SJSA1 (cell line): ENCODE measurements at places on chromosomes 16 and 17. TPM values are rescaled to one million over a fixed set of nuclear protein-coding genes. Genes with fewer than 3 reads are reported as not detected.

Gene PLLP
- total RNA-seq, result not detected in 2 replicates

Gene SOX8
- total RNA-seq, result 3.1 and 4.9 TPM in 2 replicates

Gene TLCD2
- total RNA-seq, result 0.34 and 0.95 TPM in 2 replicates

Gene DHX40
- total RNA-seq, result 41.9 and 50.9 TPM in 2 replicates

GRCh38 chr16:11389631-11390565 is 44.6 kb downstream of the RMI2 start:
- peak; percentile 39 for DNase-seq
- H3K27me3 ChIP-seq, result no peaks in the 10 kb centered on the region
- H3K4me1 ChIP-seq, result peaks cover 3% of the 10 kb centered on the region; the same call in 1 of the 2 replicates
- no peak overlapping the region for H3K4me3 ChIP-seq
- H3K27ac ChIP-seq, result no peak overlapping the region

- H3K4me3 ChIP-seq, result no peak overlapping the region
- no peak overlapping the region for H3K27ac ChIP-seq
- no peaks in the 10 kb centered on the region for H3K36me3 ChIP-seq
- peaks cover 14% of the 10 kb centered on the region; the same call in 1 of the 2 replicates for H3K27me3 ChIP-seq
These were observed 31.8 kb upstream of the PSMD7 start for GRCh38 chr16:74264811-74265210.

DNA sequence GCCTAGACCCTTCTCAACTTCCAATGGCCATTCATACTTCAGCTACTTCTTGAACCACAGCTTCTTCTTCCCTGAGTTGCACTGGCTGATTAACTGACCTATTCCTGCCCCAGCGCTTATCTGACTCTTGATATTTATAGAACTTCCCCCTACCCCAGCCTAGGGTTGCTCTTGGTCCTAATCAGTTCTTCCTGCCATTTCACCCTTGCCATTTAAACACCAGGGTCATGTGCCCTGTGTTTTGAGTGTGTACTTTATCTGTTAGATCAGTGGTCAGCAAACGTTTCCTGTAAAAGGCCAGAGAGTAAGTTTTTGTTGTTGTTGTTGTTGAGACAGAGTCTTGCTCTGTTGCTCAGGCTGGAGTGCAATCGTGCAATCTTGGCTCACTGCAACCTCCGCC is 82.4 kb upstream of the COX10 start:
- no peaks in the 10 kb centered on the region for H3K27me3 ChIP-seq
- DNase-seq, result no peak
- H3K36me3 ChIP-seq, result no peaks in the 10 kb centered on the region
- no peak overlapping the region for H3K4me3 ChIP-seq
- H3K27ac ChIP-seq, result no peak overlapping the region

DNA sequence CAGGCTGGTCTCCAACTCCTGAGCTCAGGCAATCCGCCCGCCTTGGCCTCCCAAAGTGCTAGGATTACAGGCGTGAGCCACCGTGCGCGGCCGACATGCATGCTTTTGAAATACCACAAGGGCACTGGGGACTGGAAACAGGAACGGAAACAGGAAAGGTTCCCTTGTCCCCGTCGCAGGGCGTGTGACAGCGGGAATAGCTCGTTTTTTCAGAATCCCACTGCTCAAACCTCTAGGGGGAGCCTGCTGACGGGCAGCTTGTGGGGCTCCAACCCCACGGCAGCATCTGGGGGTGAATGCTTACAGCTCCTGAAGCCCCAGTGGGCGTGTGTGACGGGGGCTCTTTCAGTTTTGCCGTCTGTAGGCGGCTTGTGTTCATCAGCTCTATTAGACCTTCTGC is 18.8 kb upstream of the ASGR2 start:
- no peak for DNase-seq
- H3K27ac ChIP-seq, result no peak overlapping the region
- H3K4me1 ChIP-seq, result no peaks in the 10 kb centered on the region
- H3K4me3 ChIP-seq, result no peak overlapping the region

- no peaks in the 10 kb centered on the region for H3K27me3 ChIP-seq
- H3K4me1 ChIP-seq, result peaks cover 17% of the 10 kb centered on the region
- peaks cover 65% of the 10 kb centered on the region for H3K36me3 ChIP-seq
- no peak overlapping the region for H3K4me3 ChIP-seq
- DNase-seq, result no peak
- no peak overlapping the region for H3K27ac ChIP-seq
These were observed 1.0 kb upstream of the SIRT7 start for GRCh38 chr17:81918832-81919545.

DNA sequence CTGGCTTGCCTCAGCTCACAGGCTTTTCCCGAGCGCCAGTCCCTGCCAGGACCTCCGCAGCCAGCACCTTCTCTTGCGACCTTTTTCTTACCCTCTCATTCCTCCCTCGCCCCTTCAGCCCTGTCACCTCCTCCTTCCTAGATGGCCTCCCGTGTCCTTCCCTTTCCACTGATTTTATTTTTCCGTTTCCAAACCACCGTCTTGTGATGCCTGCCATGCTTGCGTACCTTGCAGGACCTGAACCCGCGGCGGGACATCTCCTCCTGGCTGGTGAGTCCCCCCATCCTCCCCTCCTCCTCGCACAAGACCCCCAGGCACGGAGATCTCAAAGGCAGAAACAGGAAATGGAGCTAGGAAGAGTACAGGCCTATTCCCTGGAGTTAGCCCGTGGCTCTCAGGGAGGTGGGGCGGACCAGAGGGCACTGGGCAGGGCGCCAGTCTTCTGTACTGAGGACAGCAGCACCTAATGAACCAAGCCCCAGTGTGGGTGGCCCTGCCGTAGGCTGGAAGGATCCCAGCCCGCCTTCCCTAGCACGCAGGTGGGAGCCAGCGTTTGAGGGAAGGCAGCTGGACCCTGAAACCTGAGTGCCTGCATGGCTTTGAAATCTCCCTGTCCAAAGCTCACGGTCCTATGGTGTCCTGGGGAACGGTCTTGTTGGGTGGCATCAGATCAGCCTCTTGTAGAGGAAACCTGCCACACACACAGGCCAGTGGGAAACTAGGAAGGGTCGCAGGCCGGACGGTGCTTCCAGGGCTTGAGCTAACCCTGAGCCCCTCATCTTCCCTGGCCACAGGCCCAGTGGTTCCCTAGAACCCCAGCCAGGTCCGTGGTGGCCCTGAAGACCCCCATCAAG is 612 bp downstream of the CISD3 start:
- peak overlapping the region; percentile 59 for H3K27ac ChIP-seq
- H3K36me3 ChIP-seq, result peaks cover 48% of the 10 kb centered on the region
- peak overlapping the region; percentile 59 for H3K4me3 ChIP-seq
- H3K27me3 ChIP-seq, result no peaks in the 10 kb centered on the region

- peaks cover 3% of the 10 kb centered on the region; the same call in 1 of the 2 replicates for H3K36me3 ChIP-seq
- no peak overlapping the region for H3K27ac ChIP-seq
- H3K4me3 ChIP-seq, result no peak overlapping the region
- H3K4me1 ChIP-seq, result peaks cover 19% of the 10 kb centered on the region
- no peak for DNase-seq
- H3K27me3 ChIP-seq, result no peaks in the 10 kb centered on the region
These were observed 2.5 kb upstream of the CYB561 start for GRCh38 chr17:63448655-63449054.

GRCh38 chr16:21150375-21151001 is at the start of gene DNAH3:
Gene DNAH3 (minus strand): TSS chr16:21150846. CDS start chr16:21150319, 527 bp downstream.
- no peak within 1 kb of the TSS for H3K27ac ChIP-seq
- DNase-seq, result no peak
- peaks cover 6% of the 10 kb centered on the region for H3K27me3 ChIP-seq
- no peak within 1 kb of the TSS for H3K4me3 ChIP-seq
- no peaks in the 10 kb centered on the region for H3K36me3 ChIP-seq
- H3K4me1 ChIP-seq, result no peaks in the 10 kb centered on the region

DNA sequence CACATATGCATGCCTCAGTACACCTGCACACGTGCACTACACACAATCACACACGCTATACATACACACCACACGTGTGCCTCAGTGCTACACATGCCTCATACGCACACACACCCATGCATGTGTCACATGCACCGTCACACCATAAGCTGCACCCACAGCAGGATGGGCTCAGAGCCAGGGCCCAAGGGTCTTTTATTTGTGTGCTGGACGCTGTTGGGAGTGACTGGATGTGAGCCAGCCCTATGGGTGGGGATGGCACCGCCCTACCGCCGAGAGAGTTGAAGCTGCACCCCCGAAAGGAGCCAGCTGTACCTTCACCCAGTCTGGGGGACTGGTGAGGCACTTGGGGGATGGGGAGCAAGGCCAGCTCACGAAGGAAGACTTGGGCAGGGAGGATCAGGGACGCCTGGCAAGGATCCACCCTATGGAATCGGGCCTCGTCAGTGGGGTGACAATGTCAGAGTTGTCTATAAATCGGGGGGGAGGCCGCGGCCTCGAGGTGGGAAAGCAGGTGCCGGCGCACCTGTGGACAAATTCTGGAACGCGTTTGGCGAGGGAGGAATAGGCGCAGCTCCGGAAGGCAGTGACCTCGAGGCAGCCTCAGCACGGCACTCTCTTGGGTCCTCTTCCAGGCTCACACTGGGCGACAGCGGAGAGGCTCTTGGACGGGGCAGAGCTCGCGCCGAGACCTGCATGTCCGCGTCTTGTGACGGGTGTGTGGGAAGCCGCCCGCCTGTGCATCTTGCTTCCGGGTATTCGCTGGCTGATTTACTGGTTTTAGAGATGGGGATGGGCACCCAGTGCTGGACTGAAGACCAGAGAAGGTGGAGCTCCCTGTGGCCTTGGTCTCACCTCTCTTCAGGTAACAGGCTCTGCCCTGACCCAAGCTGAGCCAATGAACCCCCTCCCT is 7.3 kb downstream of the RGS11 start:
- DNase-seq, result peak; percentile 38
- no peaks in the 10 kb centered on the region for H3K27me3 ChIP-seq
- H3K27ac ChIP-seq, result no peak overlapping the region
- no peaks in the 10 kb centered on the region for H3K4me1 ChIP-seq
- H3K4me3 ChIP-seq, result no peak overlapping the region
- H3K36me3 ChIP-seq, result peaks cover 4% of the 10 kb centered on the region; the same call in 1 of the 2 replicates

DNA sequence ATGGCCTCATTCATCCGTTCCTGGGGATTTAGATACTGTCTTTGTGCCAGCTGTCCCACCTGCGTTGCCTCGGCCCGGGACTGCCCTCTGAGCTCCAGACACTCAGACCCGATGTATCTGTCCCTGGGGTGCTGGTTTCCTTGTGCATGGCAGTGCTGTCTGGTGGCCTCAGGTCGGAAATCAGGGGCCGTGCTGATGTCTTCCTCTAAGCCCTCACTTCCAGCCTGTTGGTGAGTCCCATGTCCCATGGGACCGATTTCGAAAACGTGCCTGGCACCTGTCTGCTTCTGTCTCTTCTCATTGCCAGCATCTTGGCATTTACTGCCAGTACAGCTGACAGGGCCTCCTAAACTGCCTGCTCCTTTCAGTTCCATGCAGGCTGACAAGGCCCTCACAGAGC is 22.1 kb downstream of the NT5M start:
- no peak overlapping the region for H3K27ac ChIP-seq
- no peak for DNase-seq
- H3K36me3 ChIP-seq, result no peaks in the 10 kb centered on the region
- H3K27me3 ChIP-seq, result no peaks in the 10 kb centered on the region
- no peaks in the 10 kb centered on the region for H3K4me1 ChIP-seq
- no peak overlapping the region for H3K4me3 ChIP-seq

GRCh38 chr17:71519285-71519684 is 601.5 kb upstream of the SOX9 start:
- no peaks in the 10 kb centered on the region for H3K36me3 ChIP-seq
- H3K27ac ChIP-seq, result no peak overlapping the region
- no peaks in the 10 kb centered on the region; the same call in 1 of the 2 replicates for H3K27me3 ChIP-seq
- no peak for DNase-seq
- no peak overlapping the region for H3K4me3 ChIP-seq

- H3K36me3 ChIP-seq, result no peaks in the 10 kb centered on the region
- peaks cover 11% of the 10 kb centered on the region for H3K4me1 ChIP-seq
- H3K4me3 ChIP-seq, result no peak overlapping the region
- no peak overlapping the region for H3K27ac ChIP-seq
These were observed 52.1 kb downstream of the FOXL1 start for GRCh38 chr16:86630471-86630870.

DNA sequence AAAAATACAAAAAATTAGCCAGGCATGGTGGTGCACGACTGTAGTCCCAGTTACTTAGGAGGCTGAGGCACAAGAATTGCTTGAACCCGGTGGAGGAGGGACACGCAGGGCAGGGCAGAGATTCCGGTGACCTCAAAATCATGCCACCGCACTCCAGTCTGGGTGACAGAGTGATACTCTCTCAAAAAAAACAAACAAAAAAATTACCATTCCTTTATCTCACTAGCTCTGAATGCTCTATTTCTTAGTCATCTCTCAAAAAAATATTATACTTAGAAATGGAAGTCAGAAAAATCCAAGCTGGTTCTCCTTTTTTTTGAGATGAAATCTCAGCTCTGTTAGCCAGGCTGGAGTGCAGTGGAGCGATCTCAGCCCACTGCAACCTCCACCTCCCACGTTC is 40.8 kb downstream of the SPOP start:
- peak; percentile 91 for DNase-seq
- H3K27ac ChIP-seq, result peak overlapping the region; percentile 74
- H3K27me3 ChIP-seq, result no peaks in the 10 kb centered on the region
- H3K4me1 ChIP-seq, result peaks cover 78% of the 10 kb centered on the region
- no peak overlapping the region for H3K4me3 ChIP-seq

DNA sequence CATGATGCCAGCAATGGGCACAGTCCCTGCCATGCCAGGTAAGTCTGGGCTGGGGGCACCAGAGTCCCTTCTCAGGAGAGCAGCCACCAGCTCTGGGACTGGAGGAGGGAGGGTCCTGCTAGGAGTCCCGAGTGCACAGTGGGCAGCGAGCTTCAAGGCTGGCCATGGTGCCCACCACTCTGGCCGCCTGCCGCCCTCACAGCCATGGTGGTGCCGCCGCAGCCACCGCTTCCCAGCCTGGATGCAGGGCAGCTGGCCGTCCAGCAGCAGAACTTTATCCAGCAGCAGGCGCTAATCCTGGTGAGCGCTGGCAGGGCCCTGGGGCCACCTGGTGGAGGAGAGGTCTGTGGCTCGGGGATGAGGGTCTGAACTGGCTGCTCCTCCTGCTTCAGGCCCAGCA is 17.9 kb upstream of the SMIM5 start:
- H3K27ac ChIP-seq, result no peak overlapping the region
- DNase-seq, result no peak
- H3K36me3 ChIP-seq, result no peaks in the 10 kb centered on the region
- no peak overlapping the region for H3K4me3 ChIP-seq
- no peaks in the 10 kb centered on the region for H3K4me1 ChIP-seq
- H3K27me3 ChIP-seq, result 0 out of 2 replicates have a peak, but pooled peaks cover 4% of the 10 kb centered on the region

DNA sequence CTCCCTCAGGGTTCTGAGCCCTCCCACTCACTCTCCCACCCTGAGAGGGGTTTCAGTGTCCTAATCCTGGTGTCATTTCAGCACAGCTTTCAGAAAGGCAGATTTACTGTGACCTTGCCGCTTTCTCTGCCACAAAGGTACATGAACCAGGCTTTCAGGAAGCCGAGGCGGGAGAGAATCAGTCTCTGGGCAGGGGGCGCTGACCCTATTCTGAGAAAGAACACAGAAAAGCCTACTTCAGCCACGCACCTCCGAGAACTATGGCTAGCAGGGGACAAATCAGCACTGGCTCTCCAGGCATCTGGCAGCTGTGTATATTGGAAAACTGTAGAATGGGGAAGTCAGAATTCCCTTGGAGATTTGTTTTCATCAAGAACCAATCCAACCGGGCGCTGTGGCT is 57.7 kb upstream of the BCAR1 start:
- DNase-seq, result no peak
- peaks cover 3% of the 10 kb centered on the region; the same call in 1 of the 2 replicates for H3K36me3 ChIP-seq
- no peaks in the 10 kb centered on the region for H3K27me3 ChIP-seq
- no peak overlapping the region for H3K27ac ChIP-seq

GRCh38 chr17:1629504-1630310 is 1.1 kb upstream of the SLC43A2 start:
- no peaks in the 10 kb centered on the region for H3K36me3 ChIP-seq
- H3K27ac ChIP-seq, result no peak overlapping the region
- DNase-seq, result no peak
- peak overlapping the region; percentile 78 for H3K4me3 ChIP-seq
- H3K4me1 ChIP-seq, result peaks cover 19% of the 10 kb centered on the region

- peak within 1 kb of the TSS; percentile 45 for H3K4me3 ChIP-seq
- peaks cover 55% of the 10 kb centered on the region for H3K36me3 ChIP-seq
- DNase-seq, result peak; percentile 78
- 0 out of 2 replicates have a peak within 1 kb of the TSS, but pooled peaks have one; percentile 7 for H3K27ac ChIP-seq
These were observed at the start of gene OSBPL7 for GRCh38 chr17:47821424-47822391. Gene OSBPL7 (minus strand): TSS chr17:47821794. CDS start chr17:47820278, 1,516 bp downstream.

- H3K27me3 ChIP-seq, result no peaks in the 10 kb centered on the region
- no peak for DNase-seq
These were observed 10.2 kb downstream of the CFAP20 start for GRCh38 chr16:58118801-58119508.
